ENCODE measurements at places on chromosomes 11 and 22.

DNA sequence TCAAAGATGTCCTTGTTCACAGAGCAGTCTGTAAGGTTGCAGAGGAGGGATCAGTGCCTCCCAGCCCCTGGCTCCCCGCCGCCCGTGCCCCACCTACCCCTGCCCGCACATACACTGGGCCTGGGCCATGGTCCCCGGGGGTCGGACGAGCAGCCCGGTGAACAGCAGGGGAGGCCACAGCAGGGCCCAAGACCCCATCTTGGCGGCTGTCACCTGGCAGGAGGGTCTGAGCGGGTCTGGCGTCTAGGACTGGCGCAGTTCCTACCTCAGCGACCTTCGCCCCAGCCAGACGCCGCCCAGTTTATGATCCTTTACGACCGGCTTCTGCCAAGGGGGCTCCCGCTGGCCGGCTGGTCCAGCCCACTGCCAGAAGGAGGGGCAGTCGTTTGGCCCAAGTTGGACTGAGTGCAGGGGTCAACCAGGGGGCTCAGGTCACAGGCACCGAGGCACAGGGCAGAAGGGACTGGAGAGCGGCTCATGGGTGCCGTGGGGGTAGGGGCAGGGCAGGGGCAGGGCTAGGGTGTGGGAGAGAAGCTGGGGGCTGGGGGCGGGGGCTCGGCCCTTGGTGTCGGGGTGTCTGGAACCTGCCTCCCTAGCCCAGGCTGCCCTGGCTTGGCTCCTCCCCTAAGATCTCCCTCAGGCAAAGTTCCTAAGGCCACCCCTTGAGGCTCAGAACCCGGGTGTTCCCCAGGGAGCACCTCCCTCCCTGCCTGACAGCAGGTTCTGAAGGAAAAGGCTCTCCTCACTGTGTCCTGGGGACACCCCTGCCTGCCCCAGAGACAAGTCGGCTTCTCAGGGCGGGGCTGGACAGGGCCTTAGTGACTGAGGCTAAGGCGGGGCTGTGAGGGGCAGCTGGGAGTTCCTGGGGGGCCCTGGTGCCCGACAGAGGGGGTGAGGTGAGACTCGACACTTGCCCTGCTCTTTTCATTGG is at the start of gene CDHR5:
Gene CDHR5 (minus strand): TSS at position 251 of the 931 bp plus-strand sequence. CDS start 53 bp downstream, at position 198.
- DNase-seq: no peak

- DNase-seq: no peak
Measured at GRCh38 chr11:19328586-19329311, 88.0 kb upstream of the E2F8 start.

DNA sequence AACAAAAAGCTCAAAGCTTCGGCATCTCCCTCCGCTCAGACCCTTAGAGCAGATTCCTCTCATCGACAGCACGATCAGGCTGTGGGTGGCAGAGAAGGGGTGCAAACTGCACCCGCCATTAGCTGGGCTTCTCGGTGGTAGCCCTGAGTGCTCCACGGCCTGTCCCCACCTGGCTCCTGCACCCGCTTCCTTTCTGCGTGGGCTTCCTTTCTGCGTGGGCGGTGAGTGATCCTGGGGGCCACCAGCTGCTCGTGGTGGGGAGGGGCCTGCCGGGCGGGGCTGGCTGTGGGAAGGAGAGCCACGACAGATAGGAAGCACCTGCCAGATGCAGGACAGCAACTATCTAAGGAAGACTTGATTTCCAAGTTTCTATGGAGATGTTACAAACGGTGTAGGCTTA is 55.0 kb downstream of the BRD1 start:
- no peak for DNase-seq

DNA sequence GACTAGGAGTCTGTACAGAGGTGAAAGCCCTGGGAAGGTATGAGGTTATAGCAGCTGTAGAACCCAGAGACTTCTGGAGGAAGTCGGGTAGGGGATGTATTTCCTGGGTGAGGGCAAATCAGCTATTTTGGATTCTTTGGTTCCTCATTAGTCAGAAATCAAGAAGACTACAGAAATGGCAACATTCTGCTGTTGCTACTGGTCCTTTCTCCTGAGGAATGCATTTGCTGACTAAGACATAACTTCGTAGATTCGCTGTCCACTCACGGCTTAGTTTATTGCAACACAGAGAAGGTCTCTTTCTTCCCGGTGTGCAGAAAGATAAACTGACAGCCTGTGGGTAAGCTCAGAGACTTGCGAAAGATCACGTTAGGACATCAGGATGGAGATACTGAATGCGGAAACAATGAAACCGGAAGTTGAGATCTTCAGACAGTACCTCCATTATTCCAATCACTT is 25.3 kb upstream of the SESN3 start:
- DNase-seq: no peak

DNA sequence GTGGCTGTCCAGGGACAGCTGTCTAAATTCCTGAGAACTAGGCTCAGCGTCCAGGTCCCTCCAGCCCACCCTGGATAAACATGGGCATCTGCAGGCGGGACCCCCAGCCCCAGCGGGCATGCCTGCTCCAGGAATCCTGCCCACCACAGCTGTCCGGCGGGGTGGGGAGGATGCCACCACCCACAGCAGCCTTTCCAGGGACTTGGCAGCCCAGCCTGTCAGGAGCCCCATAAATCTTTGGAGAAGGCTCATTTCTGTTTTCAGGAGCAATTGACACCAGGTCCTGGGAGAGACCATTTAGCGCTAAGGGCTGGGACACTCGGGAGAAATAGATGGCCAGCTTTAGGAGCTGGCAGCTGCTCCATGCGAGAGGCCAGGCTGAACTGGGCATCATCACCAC is 358.9 kb downstream of the CADM1 start:
- no peak for DNase-seq

- no peak for DNase-seq
Measured at GRCh38 chr11:118230088-118230487, 5.3 kb upstream of the JAML start.

DNA sequence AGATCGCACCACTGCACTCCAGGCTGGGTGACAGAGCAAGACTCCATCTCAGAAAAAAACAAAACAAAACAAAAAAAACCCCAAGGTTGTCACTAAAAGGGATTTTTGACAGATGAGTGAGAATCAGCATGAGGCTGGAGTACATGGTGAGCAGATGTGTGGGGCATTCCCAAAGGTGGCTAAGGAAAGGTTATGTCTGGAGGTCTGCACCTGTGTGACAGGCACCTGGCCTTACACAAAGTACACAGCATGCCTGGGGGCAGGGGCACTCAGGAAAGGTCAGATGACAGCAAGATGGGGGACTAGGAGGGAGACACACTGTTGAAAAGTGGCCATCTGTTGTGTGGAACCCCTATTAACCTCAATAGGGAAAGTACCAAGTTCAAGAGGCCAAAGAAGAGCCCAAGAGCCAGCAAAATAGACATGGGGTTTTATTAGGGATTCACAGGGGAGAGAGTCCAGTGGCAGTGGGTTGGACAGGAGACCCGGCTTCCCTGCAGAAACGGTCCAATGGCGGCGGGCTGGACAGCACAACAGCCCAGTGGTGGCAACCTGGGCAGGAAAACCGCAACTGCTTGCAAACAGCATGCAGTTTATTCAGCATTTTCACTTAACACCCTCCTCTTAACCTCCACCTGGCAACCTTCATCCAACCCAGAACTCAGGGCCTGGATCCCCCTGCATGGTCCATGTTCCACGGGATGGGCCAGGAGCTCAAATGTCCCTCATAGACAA is 101.1 kb downstream of the MICAL2 start:
- DNase-seq: no peak

GRCh38 chr11:66543263-66544107 is 2.4 kb downstream of the ZDHHC24 start:
- no peak for DNase-seq

- DNase-seq: no peak
Measured at GRCh38 chr11:128684549-128685401, 9.1 kb upstream of the FLI1 start.

DNA sequence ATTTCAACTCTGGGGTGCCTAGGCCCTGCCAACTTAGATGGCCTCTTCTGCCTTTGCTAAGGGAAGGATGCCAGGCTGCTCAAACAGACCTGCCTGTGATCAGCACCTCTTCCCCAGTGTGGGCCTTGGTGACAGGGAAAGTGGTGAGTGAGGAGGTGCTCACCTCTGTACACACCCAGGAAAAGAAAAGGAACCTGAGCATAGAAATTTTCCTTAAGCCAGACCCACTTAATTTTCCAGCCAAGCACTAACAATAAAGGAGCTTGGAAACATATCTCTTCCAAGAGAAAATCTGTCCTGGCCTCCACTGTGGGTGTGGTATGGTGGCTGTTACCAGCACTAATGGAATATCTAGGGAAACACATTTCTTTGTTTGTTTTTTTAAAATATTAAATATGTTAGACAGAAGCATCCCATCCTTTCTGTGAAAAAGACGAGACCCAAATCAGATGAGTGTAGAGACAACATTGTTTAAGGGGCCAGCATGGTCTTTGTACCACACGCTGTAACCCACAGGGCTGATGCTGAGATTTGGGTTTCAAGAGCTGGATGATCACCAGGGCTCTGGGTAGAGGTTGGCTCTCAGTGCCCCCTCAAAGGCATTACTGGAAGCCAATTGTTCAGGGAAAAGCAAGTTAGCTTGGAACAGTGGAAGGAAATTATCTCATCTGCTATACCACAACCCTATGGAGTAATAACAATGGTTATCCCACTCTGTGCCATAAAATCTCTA is 472.2 kb downstream of the INSC start:
- no peak for DNase-seq

DNA sequence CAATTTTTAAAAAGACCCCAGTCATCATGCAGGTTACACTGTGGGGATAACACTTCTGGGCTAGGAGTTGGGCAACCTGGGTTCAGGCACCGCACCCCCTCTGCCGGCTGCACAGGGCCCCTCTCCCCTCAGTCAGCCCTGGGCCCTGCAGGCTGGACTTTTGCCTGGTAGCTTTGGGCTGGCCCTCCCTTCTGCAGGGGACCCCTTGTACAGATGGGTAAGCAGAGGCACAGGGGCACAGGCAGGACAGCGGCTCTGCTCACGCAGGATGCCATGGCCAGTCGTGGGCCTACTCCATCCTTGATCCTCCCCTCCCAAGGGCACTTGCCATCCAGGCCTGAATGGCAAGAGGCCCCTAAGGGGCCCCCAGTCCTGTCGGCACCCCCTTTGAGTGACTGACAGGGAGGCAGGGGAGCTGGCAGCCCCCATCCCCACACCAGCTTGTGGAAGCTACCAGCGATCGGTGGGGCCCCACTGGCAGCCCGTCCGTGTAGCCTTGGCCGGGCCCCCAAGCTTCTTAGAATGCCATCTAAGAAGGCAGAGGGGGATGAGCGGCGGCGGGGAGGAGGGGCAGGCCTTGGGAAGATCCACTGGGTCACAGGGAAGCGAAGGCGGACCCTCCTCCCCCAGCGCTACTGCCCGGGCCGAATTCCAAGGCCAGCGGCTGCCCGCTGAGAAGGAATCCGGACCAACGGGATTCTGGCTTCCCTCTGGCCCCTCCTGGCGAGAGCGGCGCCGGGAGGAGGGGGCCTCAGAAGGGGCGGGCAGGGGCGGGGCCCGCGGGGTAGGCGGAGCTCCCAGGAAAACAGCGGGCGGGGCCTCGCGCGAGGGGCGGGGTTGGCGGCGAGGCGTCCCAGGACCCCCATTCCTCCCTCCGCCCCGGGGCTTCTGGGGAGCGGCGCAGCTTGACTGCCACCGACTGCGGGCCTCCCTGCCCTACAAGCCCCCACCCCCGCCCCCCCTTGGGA is 6.8 kb upstream of the CHKA start:
- no peak for DNase-seq

GRCh38 chr11:12835286-12835685 is 161.1 kb downstream of the TEAD1 start:
- no peak for DNase-seq

DNA sequence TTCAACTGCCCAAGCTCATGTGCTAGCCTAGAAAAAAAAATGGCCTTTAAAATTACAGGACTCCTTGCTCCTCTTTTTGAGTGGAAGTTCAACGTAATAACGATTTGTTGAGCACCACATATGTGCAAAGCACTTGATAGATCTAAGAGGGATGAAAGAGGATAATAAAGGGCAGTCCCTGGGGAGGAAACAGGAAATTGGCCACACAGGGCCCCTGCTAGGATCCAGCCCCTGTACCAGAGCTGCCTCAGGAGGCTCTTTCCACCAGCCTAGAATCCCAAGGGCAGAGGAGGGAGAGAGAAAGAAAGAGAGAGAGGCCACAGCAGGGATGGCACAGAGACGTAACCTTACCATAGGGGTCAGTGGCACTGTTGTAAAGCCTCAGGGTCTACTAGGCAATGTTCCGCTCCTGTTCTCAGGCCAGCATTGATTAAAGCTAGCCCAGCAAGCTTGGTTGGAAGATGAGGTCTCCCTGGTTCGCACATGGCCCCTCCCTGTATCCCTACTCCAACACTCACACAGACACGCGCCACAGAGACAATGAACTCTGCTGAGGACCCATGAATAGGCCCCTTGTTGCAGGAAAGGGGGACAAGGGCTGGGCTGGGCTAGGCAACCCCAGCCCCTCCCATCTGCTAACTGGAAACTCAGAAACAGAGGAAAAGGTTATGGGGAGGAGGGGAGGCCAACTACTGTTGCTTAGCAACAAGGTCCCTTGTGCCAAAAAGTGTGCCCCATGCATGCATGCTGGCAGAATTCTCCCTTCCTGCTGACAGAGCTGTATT is at the start of gene TMPRSS5:
Gene TMPRSS5 (minus strand): TSS at position 438 of the 785 bp plus-strand sequence. CDS start 84 bp downstream, at position 354.
- DNase-seq: no peak

DNA sequence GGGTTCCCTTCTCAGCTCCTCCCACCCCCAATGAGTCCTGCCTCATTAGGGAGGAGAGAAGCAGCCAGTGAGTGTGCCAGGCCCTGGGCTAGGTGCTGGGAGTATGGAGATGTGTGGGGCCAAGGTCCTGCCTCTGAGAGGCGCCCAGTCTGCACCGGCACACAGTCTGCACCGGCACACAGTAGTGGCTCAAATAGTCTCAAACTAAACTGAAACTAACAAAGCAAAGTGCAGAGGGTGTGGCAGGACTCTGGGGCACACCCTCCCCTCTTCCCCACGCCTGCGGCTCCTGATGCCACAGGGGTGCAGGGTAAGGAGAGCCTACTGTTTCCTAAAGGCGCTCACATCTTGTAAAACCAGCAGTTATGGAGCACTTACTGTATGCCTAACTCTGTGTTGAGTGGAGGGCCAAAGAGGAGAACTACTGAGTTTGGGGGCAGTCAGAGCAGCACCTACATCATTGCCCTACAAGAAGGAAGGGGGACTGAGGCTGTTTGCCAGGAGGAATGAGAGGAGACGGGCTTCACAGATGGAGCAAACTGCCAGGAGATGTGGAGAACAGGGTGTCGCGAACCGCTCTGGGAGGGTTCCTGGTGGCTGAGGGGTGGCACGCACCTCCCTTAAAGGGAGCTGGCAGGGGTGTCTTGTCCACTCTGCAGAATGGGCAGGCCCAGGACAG is 939 bp upstream of the SH3BP1 start:
- no peak for DNase-seq

- no peak for DNase-seq
Measured at GRCh38 chr11:6570691-6571427, 32.6 kb downstream of the RRP8 start.

DNA sequence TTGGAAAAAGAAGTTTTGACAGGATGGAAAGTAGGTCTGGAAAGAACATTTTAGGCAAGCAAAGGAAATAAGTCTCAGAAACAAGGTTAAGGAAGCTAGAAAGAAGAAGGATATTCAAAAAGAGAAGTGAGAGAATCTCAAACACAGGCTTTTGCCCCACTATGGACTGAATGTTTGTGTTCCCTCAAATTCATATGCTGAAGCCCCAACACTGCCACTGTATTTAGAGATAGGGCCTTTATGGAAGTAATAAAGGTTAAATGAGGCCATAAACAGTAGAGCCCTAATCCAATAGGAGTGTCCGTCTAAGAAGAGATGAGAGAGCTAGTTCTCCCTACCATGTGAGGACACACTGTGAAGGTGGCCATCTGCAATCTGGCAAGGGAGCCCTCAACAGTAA is 20.6 kb upstream of the RPS13 start:
- no peak for DNase-seq
